ENCODE measurements at places on chromosomes 6 and 20.

DNA sequence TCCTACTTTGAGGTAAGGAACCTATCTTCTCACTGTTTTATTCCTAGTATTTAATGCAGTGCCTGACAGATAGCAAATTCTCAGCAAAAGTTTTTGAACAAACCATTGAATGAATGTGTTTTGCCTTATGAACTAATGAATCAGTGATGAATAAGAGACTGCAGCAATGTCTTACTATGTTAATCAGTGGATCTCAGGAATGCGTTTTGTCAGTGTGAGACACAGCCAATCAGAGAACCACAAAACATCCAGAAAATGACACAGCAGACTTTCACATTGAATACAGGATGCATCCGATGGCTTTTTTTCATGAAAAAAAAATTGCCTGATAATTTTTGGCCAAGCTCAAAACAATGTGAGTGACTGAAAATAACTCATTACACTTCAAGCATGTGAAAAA lies 270.5 kb downstream of the BMP2 start:
- DNase-seq = no peak

- DNase-seq = no peak
Observed at GRCh38 chr20:45346291-45346718, 1.9 kb downstream of the SDC4 start.

DNA sequence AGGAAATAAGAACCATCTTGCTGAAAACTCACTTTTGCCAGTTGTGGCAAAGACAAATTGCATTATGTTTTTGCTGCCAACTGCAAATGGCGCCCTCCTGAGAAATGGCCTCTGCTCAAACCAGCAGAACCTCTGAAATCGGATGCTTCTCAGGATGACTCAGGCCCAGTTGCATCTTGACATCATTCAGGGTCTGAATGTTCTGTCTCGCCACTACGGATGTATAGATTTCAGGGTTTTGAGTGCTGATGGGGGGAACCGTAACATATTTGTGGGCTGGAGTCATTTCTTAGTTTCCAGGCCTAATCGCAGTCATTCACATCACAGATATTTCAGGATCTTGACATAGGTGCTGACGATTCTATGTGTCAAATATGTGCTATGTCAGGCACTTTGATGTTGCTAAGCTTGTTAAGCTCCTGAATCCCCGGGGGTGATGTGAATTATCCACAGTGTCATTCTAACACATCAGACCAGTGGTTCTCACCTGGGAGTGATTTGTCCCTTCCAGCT lies 207.1 kb downstream of the NFATC2 start:
- no peak for DNase-seq

- no peak for DNase-seq
Observed at GRCh38 chr6:139291813-139292619, at the start of gene TXLNB. TSS of gene TXLNB (minus strand) at chr6:139291998. CDS start at chr6:139288899, 3,099 bp downstream.

GRCh38 chr6:47853766-47854165 lies 71.9 kb downstream of the OPN5 start:
- no peak for DNase-seq

DNA sequence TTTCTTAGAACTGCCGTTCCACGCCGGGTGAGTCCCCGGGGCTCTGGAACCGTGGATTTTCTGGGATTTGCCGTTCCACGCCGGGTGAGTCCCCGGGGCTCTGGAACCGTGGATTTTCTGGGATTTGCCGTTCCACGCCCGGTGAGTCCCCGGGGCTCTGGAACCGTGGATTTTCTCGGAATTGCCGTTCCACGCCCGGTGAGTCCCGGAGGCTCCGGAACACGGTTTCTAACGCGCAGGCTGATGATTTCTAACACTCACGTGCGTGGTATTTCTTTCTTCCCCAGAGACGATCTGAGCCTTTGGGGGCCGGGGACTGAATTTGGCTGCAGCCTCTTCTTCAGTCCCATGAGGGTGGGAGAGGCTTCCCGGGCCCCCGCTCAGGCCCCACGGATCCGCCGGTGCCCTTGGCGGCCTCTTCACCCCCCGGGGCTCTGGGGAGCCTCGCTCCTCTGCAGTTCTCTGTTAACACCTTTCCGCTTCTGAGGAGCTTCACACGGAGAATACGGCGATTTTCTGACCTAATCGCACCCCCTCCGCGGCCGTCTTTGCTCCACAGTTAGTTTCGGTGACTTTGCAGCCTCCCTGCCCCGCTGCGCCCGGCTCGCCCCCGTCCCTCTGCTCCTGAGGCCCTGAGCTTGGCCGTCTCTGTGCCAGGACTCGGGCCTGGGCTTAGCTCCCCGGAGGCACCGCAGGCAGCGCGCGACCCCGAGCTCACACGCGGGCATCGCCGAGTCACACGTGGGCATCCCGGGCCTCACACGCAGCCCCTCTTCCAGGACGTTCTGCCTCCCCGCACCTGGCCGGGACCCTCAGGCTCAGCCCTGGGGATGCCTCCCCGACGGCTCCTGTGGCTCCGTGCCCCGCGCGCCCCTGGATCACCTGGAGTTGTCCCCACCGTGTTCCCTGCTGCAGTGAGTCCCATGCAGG lies 7.2 kb upstream of the KIF25 start:
- DNase-seq = no peak

- no peak for DNase-seq
Observed at GRCh38 chr6:17536586-17536985, 63.5 kb upstream of the FAM8A1 start.
